GM23338 (cell line): ENCODE measurements at places on chromosomes 11 and 22.

- DNase-seq = no peak
These were observed 1.5 kb downstream of the EMID1 start for GRCh38 chr22:29207243-29207550.

DNA sequence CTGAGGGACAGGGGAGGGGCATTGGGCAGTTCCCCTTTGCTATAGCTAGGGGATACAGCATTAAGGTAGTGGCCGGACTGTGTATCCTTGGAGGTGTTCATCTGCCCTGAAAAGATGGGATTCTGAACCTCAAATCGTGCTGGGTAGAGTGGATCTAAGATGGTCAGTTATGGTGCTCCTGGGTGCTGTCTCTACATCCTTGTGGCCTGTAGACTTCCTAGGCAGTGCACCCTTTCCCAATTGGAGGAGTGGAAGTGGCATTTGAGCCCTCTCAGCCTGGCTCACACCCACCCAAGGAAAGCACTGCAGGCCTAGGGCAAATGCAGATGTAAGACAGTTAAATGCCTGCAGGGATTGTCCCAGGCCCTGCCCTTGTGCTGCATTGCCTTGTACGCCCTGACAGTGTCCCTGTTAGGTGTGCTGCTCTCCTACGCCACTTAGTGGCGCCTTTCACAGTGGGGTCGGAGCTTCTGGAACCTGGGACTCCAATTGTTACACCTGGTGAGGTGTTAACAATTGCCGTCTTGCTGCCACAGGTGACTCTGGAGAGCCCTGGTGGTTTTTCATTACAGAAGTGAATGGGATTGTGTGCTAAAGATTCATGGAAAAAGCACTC lies 35.0 kb downstream of the PPFIBP2 start:
- peak; percentile 87 for DNase-seq

GRCh38 chr11:8789864-8790263 lies 107.3 kb downstream of the RPL27A start:
- DNase-seq = no peak

- peak; percentile 68 for DNase-seq
These were observed 4.7 kb downstream of the ACY3 start for GRCh38 chr11:67645521-67646461.

- DNase-seq = no peak
These were observed 59.2 kb downstream of the NFAM1 start for GRCh38 chr22:42372976-42373375.

DNA sequence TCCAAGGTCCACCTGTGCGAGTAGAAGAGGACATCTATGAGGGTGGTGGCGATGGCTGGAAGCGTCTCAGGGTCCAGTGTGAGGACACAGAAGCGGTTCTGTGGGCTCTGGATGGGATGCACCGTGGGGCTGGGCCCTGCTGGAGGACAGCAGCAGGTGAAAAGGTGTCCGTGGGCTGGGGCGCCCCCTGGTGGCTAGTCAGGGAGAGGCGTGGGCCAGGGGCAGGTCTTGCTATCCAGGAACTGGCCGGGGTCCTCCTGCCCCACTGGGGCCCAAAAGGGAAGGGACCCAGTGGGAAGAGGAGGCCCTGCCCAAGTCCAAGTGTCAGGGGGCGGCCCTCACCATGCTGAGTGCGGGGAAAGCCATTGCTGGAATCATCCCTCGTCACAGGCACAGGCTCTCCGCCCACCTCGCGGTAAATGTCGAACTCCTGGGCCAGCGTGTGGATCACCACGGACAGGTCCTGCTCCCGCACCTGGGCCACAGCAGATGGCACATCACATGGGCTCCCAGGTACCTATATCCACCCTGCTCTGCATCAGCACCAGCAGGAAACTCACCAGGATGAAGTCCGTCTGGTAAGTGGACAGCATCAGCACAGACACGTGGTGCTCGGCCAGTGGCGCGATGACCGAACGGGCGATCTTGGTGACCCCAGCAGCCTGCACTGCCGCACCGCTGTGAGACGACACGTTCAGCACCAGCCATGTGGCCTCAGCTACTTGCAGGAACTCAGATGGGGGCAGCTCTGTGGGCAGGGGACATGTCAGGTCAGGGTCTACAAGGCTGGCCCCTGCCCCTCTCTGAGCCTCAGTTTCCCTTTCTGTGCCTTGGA lies 2.3 kb downstream of the CASTOR1 start:
- DNase-seq = peak; percentile 85

DNA sequence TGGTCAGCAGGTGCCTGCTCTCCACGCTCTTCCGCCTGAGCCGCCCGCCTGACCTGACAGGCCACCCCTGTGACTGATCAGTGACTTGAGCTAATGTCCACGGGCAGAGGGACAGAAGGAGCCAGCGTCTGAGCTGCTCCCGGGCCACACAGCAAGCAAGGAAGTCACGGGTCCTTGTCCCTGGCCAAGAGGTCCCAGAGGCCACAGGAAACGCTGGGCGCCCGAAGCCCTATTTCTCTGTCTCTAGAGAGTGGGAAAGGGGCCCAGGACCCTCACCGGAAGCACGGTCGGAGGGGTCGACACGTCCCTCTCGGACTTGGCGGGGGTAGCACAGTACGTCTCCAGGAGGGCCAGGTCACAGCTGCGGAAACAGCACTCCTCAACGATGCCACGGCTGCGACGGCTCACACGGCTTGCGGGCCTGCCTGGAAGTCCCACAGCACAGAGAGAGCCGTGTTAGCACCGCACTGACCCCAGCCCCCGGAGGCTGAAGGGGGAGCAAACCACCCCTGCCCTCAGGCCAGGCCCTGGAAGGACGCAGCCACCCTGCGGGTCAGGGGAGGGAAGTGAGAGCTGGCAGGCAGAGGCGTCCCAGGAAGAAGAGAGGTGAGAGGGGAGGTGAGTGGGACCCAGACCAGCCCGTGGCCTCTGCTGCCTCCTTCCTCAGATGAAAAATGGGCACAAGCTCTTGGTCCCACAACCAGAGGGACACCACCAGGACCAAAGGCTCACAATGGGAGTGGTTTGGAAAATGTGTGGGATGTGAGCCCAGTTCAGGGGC lies 5.8 kb downstream of the IGF2 start:
- no peak for DNase-seq

- no peak for DNase-seq
These were observed 24.1 kb upstream of the TUB start for GRCh38 chr11:8056810-8057463.

GRCh38 chr11:33598426-33599069 lies 102.1 kb downstream of the C11orf91 start:
- DNase-seq = peak; percentile 72
